ENCODE measurements at places on chromosomes 2 and 18.

- no peak for DNase-seq
Measured at GRCh38 chr2:201313362-201313761, 43.8 kb downstream of the FLACC1 start.

- DNase-seq = no peak
Measured at GRCh38 chr2:57990118-57990725, 56.4 kb upstream of the VRK2 start.

DNA sequence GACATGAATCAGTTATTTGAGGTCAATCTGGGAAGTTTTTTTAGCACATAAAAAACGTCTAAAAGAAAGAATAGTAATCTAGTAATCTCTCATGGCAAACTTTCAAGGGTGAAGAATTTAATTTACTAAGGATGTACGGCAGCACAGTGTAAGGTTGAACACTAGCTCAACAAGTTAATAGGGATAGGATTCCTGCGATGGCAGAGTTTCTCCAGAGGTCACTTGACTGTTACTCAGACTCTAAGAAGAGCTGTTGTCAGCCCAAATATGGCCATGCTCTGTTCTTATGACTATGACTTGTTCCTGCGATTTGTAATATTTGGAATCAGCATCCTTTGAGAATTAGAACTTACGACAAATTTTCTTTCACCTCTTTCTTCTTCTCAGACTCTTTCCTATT is 553.3 kb upstream of the TNP1 start:
- DNase-seq = no peak

DNA sequence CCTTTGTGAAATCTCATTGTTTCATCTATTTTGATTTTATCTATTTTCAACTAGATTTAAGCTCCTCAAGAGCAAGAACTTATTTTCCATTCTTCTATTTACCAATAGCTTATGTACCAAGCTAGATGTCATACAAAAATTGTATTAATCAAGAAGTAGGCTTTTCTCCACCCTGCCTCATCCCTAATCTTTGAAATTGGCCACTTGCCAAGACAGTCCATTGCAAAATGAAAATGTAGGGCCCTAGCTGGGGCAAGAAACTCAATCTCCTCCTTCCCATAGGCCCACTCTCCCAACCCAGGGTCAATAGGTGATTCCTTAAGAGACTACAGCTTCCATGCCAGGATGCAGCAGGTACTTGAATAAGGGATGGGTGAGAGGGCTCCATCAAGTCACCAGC is 39.3 kb upstream of the STPG4 start:
- DNase-seq = no peak

GRCh38 chr2:114784890-114785583 is 342.6 kb downstream of the DPP10 start:
- no peak for DNase-seq

GRCh38 chr2:152506843-152507242 is 171.9 kb downstream of the FMNL2 start:
- DNase-seq = no peak

GRCh38 chr18:30381826-30382225 is 660.7 kb downstream of the DSC3 start:
- DNase-seq = no peak

DNA sequence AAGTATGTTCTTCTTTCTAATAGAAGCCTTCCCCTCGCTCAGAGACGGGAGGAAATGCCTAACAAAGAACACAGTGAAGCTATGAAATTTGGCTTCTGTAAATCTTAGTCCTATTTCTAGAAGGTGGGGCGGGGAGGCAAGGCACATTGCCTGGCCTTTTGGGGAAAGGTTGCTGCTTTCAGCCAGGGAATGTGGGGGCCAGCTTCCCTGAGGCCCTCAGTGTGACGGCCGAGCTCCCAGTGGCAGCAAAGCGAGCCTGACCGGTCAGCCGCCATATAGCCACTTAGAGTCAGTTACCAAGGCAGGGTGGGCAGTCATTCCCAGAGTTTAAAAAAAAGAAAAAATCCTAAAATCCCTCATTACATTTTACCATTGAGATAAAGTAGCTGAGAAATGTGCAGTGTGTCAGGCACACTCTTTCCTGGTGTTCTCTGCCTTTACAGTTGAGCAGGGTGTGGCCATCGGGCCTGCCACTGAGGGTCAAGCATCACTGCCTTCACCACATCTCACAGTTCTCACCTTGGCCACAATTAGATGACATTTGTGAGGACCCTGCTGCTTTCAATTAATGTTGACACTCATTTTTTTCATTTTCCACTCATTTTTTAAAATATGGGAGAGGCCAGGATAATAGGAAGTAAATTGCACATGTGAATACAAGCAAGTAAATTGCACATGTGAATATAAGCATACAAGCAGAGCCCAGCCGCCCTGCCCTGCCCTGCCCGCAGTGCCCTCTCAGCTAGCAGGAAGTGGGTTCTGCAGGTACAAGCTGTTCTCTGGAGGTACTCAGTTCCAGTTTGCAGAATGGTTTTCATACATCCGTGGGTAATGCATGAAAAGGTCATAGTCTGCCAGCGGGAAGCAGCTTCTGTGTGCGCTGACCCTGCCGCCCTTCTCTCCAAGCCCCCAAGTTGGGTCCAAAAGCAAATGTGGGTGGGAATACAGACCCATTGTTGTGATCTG is 76.9 kb downstream of the WDSUB1 start:
- DNase-seq = peak; percentile 59

- DNase-seq = no peak
Measured at GRCh38 chr2:21981127-21981526, 857.4 kb downstream of the TDRD15 start.

DNA sequence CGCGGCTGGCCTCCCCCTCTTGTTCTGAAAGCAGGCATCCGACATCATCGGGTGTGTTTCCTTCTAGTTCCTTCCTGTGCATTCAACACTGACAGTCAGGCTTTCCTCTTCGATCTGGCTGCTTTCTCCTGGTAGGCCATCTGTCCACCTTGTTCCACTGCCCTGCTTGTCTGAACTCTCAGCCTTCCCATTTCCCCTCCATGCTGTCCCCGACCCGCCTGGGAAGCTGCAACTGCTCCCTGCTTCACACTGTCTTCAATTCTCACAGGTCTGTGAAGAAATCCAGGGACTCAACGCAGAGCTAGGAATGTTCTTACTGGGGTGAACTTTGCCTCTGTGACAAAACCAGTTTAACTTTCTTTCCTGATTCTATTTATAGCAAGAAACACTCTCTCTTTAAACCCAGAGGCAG is 43.0 kb downstream of the KIF3C start:
- DNase-seq = no peak

Data from CD4-positive, alpha-beta T cell treated with Interleukin-6 for 4 hours (primary cell).